D341Med (cell line): ENCODE measurements at places on chromosomes 2 and 18.
A peak's percentile ranks its signal among the peaks of the same experiment; 100 is the strongest.

- DNase-seq: no peak
Measured at GRCh38 chr2:23941644-23942043, 1.4 kb downstream of the UBXN2A start.

- DNase-seq: no peak
Measured at GRCh38 chr2:78065366-78065765, 543.2 kb upstream of the LRRTM4 start.

DNA sequence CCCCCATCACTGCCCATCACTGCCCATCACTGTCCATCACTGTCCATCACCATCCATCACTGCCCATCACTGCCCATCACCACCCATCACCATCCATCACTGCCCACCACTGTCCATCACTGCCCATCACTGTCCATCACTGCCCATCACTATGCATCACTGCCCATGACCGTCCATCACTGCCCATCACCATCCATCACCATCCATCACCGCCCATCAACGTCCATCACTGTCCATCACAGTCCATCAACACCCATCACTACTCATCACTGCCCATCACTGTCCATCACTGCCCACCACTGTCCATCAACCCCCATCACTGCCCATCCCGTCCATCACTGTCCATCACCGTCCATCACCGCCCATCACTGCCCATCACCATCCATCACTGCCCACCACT lies 57.8 kb upstream of the OTOS start:
- DNase-seq: no peak

DNA sequence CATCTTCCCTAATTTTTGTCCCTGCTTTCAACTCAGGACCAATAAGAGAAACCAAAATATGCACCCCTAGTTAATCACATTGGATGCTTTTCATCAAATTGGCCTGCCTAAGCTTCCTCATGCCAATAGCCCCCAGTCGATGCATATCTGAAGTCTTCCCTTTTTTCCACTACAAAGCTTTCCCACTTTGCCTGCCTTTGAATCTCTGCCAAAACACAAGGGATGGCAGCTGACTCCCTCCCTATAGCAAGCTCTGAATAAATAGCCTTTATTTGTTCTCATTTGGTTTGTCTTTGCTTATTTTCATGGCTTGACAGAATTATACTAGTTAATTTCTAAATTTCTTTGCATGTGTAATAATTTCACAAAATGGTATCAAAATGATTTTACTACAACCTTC lies 621.2 kb downstream of the MBD2 start:
- DNase-seq: no peak

DNA sequence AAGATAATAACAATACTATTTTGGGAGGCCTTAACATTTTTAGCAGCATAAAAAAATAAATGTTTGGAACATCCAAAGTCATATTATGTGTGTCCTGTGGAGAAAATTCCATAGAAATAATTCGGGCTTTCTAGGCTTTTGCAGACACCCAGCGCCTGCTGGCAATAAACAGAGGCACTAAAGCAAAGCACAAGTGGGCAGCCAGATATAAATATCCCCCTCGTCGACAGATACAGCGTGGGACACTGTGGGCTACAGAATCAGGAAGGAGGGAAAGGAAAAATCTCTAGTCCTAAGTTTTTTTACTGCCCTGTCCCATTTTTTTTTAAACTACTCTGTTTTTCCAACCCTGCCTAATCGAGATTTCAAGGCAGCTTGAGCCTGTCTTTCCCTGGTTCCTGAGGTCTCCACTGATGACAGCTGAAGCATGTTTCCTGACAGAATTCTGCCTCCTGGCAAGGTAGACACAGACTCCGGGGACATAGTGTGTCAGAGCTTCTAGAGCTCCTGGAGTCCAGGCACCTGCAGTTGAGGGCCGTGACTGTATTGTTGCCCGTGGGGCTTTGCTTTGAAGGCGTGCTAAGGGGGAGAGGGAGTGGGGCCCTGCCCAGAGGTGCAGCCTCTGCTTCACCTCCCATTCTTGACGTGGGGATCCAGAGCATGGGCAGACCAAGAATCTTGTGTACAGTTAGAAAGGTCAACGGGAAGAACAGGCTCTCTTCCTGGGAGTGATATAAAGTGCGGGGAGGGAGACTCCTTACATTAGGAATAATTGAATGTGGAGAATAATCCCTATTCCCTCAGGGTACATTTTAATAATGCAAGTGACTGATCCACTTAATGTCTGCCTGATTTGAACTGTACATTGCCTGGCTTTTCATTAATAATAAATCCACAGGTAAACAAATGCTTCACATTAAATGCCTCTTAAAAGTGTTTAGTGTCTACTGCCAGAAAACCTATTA lies 232.3 kb downstream of the DCC start:
- peak; percentile 75 for DNase-seq

DNA sequence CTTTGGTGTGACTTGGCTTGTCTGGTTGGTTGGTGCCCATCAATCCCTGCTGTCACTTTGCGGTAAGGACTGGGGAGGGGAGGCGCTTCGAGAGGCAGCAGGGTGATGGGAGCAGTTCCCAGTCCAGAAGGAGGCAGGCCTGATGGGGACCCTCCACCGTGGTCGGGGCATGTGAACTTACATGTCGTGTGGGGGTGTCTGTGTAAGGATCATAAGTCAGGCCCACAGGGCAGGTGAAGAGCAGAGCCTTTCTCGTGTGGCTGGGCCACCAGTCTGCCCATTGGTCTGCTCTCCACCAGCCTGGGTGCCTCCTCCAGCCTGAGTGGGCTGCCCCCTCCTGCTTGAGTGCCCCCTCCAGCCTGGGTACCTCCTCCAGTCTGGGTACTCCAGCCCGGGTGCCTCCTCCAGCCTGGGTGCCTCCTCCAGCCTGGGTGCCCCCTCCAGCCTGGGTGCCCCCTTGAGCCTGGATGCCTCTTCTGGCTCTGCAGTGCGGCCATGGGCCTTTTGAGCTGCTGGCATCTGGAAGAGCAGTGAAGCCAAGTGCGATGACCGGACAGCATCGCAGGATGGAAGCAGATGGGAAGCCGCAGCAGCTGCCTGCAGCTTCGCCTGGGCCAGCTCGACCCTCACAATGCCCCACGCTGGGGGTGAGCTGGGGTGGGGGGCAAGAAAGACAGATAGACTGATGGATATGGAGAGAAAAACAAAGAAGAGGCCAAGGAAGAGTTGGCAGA lies 25.0 kb downstream of the ATOH8 start:
- DNase-seq: no peak

GRCh38 chr2:228987441-228988155 lies 283.5 kb downstream of the PID1 start:
- no peak for DNase-seq

- no peak for DNase-seq
Measured at GRCh38 chr2:62473246-62473827, 32.7 kb downstream of the TMEM17 start.

- DNase-seq: no peak
Measured at GRCh38 chr18:46393230-46393629, 263.8 kb downstream of the LOXHD1 start.

GRCh38 chr2:26212011-26212410 lies 32.4 kb downstream of the HADHA start:
- DNase-seq: no peak

GRCh38 chr2:233384015-233384414 lies 29.7 kb downstream of the DGKD start:
- DNase-seq: no peak

DNA sequence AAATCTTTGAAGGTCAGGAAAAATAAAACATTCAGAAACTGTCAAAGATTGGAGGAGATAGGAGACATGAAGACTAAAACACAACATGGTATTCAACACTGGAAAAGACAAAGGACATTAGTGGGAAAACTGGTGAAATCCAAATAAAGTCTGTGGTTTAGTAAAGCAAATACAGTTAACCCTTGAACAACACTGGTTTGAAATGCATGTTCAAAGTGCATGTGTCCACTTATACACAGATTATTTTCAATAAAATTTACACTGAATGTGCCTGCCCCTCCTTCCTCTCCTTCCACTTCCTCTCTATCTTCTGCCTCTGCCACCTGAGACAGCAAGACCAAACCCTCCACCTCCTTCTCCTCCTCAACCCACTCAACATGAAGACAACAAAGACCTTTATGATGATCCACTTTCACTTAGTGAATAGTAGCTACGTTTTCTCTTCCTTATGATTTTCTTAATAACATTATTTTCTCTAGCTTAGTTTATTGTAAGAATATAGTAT lies 14.5 kb downstream of the OLA1 start:
- DNase-seq: no peak

- no peak for DNase-seq
Measured at GRCh38 chr2:148162871-148163270, 142.0 kb downstream of the MBD5 start.

- DNase-seq: no peak
Measured at GRCh38 chr18:59455728-59456276, 96.7 kb upstream of the LMAN1 start.

- no peak for DNase-seq
Measured at GRCh38 chr2:168165397-168165796, 82.0 kb downstream of the STK39 start.

DNA sequence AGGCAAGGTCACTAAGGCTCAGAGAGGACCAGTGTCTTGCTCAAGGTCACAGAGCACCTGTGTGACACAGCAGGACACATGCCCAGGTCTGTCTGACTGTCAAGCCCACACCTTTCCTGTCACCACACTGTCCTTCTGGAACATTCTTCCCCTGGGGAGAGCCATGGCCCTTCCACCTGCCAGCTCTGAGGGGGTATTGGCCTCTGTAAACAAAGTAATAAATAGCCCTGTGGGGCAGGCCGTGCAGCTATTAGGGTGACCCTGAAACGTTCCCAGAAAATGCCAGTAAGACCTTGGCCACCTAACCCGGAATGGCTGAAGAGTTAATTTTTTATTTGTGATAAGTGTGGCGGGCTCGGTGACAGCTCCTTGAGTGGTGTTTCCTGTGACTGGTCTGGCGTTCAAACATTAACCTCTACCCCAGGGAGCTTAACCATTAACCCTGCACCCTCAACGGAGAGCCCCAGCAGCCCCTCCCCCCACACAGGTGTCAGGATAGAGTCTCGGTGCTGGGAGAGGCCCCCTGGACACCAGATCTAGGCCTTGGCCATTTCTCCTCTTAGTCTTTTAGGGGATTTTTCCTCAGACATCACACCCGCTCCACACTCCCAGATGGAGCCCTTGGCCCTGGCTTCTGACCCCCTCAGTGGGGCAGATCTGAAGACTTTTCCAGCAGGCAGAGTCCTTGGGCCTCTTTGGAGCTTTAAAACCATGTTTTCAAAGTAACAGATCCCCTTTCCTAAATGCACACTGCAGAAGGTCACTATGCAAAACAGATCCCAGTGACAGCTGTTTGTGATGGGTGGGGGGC lies 36.6 kb downstream of the SCTR start:
- no peak for DNase-seq

DNA sequence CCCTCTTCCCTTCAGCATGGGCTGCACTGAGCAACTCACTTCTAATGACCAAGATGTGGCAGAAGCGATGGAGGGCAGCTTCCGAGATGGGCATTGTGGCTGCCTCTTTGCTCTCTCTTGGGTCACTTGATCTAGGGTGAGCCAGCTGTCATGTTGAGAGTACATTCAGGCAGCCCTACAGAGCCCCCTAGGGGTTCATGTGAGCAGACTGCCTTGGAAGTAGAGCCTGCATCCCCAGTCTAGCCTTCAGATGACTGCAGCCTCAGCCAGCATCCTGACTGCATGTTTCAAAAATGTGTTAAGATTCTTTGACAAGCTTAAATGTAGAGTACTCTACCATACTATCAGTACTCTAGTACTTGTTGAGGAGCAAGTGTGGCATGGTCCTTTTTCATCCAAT lies 143.9 kb downstream of the NCK2 start:
- DNase-seq: no peak

DNA sequence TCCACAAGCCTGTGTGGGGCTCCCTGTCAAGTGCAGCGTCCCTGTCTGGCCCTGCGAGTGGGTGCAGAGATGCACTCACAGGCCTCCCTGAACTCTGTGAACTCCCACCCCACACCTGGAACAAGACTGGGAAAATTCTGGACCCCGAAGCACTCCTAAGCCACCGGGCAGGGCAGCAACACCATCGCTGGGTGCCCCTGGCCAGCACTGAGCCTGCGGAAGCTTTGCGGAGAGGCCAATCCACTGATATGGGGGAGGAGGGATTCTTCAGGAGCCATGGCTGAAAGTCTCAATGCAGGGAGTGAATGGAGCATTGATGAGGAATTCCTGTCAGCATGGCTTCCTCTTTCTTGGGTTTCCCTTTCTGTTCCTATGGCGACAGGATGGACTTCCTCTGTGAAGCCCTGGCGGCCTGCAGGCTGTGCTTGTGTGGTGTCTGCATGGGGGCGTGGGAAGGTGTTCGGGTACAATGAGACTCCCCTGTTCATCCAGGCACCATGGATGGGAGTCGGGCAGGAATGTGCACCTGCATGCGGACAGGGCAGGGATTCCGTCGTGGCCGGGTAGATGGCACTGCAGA lies 15.1 kb downstream of the TRIB2 start:
- DNase-seq: no peak

DNA sequence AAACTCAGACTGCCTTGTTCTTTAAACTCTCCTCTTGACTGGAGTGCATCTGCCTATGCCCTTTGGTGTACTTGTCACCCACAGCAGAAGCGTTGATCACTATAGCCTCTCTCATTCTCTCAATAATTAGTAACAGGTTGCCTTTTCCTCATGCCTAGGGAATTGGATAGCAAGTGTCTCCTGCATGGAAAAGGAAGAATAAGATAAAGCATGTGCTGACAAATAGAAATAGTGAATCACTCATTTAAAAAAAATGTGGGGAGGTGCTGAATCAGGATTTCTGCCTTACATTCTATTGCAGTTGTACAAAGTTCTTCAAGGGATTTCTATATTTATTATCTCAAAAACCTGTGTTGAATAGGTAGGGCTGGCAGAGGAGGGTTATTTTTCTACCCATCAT lies 323.0 kb downstream of the TXNL1 start:
- no peak for DNase-seq

DNA sequence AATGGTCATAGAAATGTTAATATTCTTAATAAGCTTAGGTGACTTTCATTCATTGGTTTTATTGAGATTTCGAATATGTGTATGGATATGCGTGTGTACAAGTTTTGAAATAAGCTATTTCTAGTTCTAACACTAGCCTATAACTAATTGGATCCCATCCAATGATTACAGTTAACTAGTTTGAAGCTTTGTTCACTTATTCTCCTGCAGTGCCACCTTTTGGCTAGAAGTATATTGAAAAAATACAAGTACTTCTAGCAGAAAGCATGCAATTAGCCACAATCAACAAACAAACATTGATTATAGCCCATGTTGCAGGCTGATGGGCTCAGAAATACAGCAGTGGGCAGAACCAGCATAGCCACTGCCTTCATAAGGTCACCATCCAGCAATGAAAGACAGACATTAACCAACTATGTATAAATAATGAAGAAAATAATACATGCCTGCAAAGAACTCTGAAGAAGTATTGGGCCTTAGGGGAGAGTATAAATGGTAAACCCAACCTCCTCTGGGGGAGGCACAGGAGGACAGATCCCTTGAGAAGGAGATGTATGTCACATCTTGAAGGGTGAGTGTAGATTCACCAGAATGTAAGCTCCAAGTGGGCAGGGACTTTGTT lies 5.1 kb upstream of the PIEZO2 start:
- no peak for DNase-seq
